ENCODE measurements at places on chromosomes 2 and 18. TPM values are rescaled to one million over a fixed set of nuclear protein-coding genes. Genes with fewer than 3 reads are reported as not detected.

Gene MAL
- total RNA-seq = 0.32 TPM

Gene RGPD4
- not detected for total RNA-seq

Gene GKN2
- total RNA-seq = not detected

Gene MGAT4A
- 28.5 TPM for total RNA-seq

Gene LONRF2
- total RNA-seq = 43.2 TPM

Gene LRRFIP1
- total RNA-seq = 53.9 TPM

GRCh38 chr2:151302879-151303278 lies 13.4 kb upstream of the NMI start:
- H3K4me1 ChIP-seq = no peaks in the 10 kb centered on the region
- no peak overlapping the region for H3K27ac ChIP-seq
- H3K36me3 ChIP-seq = no peaks in the 10 kb centered on the region
- no peaks in the 10 kb centered on the region for H3K27me3 ChIP-seq
- H3K4me3 ChIP-seq = no peak overlapping the region

DNA sequence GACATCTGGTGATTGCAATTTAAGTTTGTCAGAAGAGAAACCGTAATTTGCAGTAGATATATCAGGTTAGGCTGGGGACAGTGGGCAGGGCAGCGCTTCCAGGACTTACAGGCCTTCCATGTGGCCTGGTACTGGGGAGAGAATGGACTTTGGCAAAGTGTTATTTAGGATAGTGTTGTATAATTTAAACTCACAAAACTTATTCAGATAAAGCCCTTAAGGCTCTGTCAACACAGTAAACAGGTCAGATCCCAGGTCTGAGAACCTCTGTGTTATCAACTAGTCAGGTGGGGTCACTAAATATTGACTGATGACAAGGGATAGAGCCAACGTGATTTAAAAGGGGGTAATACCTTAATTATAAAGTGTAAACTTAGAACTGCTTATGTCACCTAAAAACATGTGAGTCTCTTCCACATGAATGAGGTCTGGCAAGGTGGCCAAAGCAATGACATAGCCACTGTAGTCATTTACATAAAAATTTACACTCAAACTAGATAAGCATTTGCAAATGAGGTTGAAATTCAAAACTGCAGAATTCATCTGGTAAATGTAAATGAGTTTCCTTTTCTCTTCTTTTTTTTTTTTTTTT lies 80.2 kb upstream of the DNMT3A start:
- H3K4me1 ChIP-seq = no peaks in the 10 kb centered on the region
- no peak overlapping the region for H3K27ac ChIP-seq
- no peaks in the 10 kb centered on the region for H3K36me3 ChIP-seq

GRCh38 chr18:11937874-11938478 lies 29.9 kb upstream of the MPPE1 start:
- H3K27ac ChIP-seq = no peak overlapping the region

GRCh38 chr18:22624176-22624575 lies 206.5 kb upstream of the CTAGE1 start:
- no peaks in the 10 kb centered on the region for H3K36me3 ChIP-seq
- DNase-seq = no peak
- H3K27ac ChIP-seq = no peak overlapping the region
- no peaks in the 10 kb centered on the region for H3K4me1 ChIP-seq

DNA sequence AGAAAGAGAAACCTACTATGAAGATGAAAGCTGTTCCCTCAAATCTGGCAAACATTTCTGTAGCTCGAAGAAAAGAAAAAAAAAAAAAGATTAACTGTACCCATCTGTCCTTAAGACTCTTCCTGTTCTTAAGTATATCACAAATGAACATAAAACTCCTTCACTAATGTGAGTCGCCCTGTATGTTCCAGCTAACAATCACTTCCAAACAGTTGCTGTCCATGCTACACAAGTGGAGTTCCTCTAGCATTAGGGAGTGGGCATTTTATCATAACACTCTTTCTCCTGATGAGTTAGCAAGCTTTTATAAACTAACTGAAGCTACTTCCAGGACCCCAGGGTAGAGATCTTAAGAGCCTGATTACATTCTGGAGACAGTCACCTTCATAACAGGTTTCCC lies 5.8 kb downstream of the CUL3 start:
- peaks cover 30% of the 10 kb centered on the region for H3K4me1 ChIP-seq
- no peak overlapping the region for H3K4me3 ChIP-seq
- no peaks in the 10 kb centered on the region for H3K27me3 ChIP-seq
- no peak for DNase-seq
- no peaks in the 10 kb centered on the region for H3K36me3 ChIP-seq
- H3K27ac ChIP-seq = no peak overlapping the region

DNA sequence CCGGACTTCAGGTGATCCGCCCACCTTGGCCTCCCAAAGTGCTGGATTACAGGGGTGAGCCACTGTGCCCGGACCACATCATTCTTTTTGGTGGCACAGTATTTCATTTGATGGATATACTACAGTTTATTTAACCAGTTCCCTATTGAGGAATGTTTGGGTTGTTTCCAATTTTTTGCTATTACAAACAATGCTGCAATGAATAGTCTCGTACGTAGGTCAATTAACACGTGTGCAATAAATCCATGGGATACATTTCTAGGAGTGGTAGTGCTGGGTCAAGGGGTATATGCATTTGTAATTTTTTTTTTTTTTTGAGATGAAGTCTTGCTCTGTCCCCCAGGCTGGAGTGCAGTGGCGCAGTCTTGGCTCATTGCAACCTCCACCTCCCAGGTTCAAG lies 28.4 kb upstream of the XPO1 start:
- no peaks in the 10 kb centered on the region for H3K4me1 ChIP-seq
- DNase-seq = no peak
- no peak overlapping the region for H3K27ac ChIP-seq

- H3K4me3 ChIP-seq = no peak overlapping the region
- no peak overlapping the region for H3K27ac ChIP-seq
- H3K27me3 ChIP-seq = peaks cover 5% of the 10 kb centered on the region
- no peaks in the 10 kb centered on the region for H3K4me1 ChIP-seq
- no peak for DNase-seq
- no peaks in the 10 kb centered on the region for H3K36me3 ChIP-seq
These were observed 45.7 kb downstream of the KCNF1 start for GRCh38 chr2:10957391-10957790.

GRCh38 chr18:73715210-73715670 lies 432.4 kb downstream of the FBXO15 start:
- no peak overlapping the region for H3K4me3 ChIP-seq
- no peaks in the 10 kb centered on the region for H3K4me1 ChIP-seq
- no peaks in the 10 kb centered on the region for H3K36me3 ChIP-seq

- no peak overlapping the region for H3K4me3 ChIP-seq
- no peak overlapping the region for H3K27ac ChIP-seq
- no peak for DNase-seq
- no peaks in the 10 kb centered on the region for H3K36me3 ChIP-seq
These were observed 52.5 kb downstream of the MBP start for GRCh38 chr18:77079954-77080682.

GRCh38 chr2:129902731-129903585 lies 76.5 kb upstream of the RAB6C start:
- H3K4me1 ChIP-seq = no peaks in the 10 kb centered on the region
- no peak overlapping the region for H3K27ac ChIP-seq
- H3K27me3 ChIP-seq = no peaks in the 10 kb centered on the region
- DNase-seq = no peak
- H3K36me3 ChIP-seq = no peaks in the 10 kb centered on the region

DNA sequence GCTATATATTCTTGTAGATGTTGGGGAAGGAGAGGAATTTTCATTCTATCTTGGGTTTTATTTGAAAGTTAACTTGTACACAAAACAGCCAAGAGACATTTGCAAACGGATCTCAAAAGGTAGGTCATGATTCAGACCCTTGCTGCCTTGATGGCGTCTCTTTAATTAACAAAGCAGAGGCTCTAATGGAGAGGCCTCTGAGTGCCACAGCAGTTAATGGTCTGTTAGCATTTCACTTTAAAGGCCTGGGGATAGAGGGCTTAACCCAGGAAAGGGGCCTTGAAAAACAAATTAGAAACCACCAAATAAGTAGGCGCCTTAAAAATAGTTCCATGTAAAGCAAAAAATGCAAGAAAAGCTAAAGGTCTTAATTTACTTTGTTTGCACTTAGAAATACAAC lies 836.9 kb upstream of the CELF4 start:
- DNase-seq = no peak
- H3K4me3 ChIP-seq = no peak overlapping the region
- H3K36me3 ChIP-seq = no peaks in the 10 kb centered on the region
- no peak overlapping the region for H3K27ac ChIP-seq

All from adrenal gland (tissue), 19 donors.